ENCODE measurements at places on chromosomes 2 and 18.
A peak's percentile ranks its signal among the peaks of the same experiment; 100 is the strongest.

GRCh38 chr2:232479341-232480200, 8.1 kb downstream of the ECEL1 start:
- DNase-seq = no peak

DNA sequence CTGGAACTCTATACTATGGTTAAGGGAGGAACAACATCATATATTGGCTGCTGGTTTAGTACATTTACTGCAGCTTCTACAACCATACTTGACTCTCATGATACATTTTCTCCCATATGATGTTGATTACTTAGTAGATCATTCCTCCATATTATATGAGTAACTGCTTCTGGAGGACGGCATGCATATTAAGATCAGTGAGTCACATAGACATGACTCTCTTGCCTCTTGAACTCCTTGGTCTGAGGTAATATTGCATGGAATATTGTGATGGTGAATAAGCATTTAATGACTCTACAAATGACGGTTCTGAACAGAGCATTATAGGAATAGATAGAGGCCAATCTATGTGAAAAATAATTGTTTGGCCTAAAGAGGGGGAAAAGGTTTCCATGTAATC, 418.8 kb upstream of the SPHKAP start:
- DNase-seq = no peak

DNA sequence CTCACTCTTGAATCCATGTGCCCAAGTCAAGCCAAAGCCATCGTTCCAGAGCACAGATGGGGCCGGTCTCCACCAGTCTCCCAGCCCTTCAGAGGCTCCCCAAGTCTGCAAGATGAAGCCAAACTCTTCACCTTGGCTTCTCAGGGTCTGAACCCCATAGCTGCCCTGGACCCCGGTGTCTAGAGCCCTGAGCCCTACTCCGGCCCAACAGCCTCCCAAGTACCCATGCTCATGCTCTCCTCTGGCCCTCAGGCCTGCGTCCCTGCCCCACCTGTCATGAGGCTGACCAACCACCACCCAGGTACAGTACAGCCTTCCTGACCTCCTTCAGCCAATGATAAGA, 46.0 kb downstream of the ZNF516 start:
- no peak for DNase-seq

DNA sequence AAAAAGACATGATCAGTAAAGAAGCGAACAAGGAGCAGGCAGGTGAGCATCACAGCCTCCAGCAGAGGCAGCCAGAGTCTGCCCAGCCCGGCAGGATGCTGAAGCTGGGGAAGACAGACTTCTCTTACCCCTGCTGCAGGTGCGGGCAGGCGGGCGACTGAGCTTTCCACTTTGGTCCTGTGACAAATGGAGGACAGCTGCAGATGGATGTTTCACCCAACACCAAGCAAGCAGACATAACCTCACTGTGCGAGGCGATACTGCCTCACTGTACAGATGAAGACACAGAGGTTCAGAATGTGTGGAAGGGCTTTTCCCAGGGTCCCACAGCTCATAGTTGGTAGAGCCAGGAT, 251.0 kb downstream of the AFF3 start:
- no peak for DNase-seq

- no peak for DNase-seq
Observed at GRCh38 chr2:194819367-194819766, 837.7 kb upstream of the SLC39A10 start.

- DNase-seq = peak; percentile 44
Observed at GRCh38 chr2:96637385-96638143, 548 bp downstream of the KANSL3 start.

DNA sequence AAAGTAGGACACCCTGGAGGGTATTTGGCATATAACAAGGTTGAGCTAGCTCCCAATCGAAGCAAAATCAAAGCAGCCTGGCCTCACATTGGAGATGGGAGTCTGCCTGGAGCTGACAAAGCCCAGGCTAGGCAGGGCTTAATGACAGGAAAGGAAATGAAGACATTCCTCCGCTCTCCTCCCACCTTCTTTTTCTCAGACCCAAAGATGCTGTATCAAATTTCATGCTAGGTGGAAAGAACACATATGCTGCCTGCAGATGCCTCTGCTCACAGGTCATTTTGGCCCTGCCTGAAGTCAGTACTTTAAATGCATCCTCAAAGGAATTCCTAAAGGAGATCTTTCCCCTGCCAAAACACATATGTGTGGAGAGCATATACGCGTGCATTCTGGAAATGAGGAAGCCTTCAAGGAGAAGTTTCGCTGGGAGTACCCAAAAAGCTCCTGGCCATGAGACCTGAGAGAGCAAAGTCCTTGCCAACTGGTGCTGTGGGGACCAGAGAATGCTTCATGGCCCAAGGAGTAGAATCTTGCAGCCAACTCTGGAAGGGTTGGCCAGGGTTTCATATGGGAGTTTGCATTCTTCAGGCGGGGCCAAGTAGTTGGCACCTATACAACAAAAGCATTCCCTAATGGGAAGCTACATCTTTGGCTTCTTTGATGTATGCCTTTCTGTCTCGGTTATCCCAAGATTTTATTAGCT, 88.0 kb downstream of the AQP4 start:
- DNase-seq = no peak

DNA sequence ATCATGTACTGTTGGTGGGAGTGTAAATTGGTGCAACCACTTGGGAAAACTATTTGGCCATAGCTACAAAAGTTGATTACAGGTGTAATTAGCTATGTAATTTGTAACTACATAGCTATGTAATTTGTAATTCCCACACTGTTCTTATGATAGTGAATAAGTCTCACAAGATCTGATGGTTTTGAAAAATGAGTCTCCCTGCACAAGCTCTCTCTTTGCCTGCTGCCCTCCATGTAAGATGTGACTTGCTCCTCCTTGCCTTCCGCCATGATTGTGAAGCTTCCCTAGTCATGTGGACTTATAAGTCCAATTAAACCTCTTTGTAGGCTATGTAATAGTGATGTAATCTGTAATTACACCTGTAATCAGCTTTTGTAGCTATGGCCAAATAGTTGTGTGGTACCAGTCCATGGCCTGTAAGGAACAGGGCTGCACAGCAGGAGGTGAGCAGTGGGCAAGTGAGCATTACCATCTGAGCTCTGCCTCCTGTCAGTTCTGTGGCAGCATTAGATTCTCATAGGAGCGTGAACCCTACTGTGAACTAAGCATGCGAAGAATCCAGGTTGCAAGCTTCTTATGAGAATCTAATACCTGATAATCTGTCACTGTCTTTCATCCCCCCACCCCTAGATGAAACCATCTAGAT, 133.7 kb upstream of the COPS8 start:
- no peak for DNase-seq

DNA sequence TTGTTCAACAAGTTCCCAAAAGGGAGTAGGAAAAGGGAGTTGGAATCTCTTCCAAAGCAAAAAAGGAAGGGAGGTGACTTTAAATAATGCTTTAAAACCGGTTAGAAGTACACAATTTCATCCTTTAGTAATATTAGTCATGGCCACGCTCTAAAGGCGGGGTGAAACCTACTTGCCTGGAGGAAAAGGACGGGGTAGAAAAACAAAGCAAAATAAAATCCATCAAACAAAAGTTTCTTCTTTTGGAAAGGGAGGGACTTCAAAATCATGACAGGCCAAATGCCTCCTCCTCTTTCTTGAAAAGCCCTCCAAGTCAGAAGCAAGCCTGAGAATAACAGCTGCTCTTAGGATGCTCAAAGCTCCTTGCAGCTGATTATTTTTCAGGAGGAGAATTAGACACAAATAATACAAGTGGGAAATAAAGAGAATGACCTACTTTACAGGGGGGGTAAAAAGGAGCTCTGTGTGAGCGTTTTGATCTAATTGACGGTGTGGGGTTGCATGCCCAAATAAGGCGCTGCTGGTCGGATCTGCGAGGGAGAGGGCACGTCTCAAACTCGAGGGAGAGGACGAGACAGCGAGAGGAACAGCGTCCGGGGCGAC, 1.8 kb upstream of the NPAS2 start:
- no peak for DNase-seq
